ENCODE measurements at places on chromosomes 7 and 10. TPM values are rescaled to one million over a fixed set of nuclear protein-coding genes. Genes with fewer than 3 reads are reported as not detected.

GRCh38 chr7:16015981-16016380, 329.5 kb upstream of the MEOX2 start:
- H3K36me3 ChIP-seq: no peaks in the 10 kb centered on the region
- no peaks in the 10 kb centered on the region for H3K27me3 ChIP-seq
- no peak overlapping the region for H3K27ac ChIP-seq
- H3K4me3 ChIP-seq: no peak overlapping the region
- no peak for DNase-seq
- no peaks in the 10 kb centered on the region for H3K4me1 ChIP-seq

DNA sequence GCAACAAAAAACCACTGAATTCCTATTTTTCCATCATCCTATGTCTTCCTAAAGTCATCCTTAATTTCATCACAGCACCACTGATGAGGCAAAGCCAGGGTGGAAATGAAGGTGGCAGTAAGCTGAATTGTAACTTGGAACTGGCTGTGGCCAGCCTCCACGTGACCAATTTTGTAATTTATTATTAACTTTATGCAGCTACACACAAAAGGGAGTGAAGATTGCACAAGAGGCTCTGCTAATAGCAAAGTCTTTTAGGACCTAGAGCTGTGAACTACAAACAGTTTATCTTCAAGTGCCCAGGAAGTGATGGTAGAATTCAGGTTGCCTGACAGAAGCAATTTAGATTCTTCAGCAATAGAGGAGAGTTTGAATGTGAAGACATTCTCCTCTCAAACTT, 176.4 kb downstream of the CCDC71L start:
- H3K4me3 ChIP-seq: no peak overlapping the region
- H3K36me3 ChIP-seq: no peaks in the 10 kb centered on the region
- no peak overlapping the region for H3K27ac ChIP-seq
- DNase-seq: no peak
- no peaks in the 10 kb centered on the region for H3K4me1 ChIP-seq

- H3K4me3 ChIP-seq: no peak overlapping the region
- no peaks in the 10 kb centered on the region for H3K27me3 ChIP-seq
- H3K36me3 ChIP-seq: no peaks in the 10 kb centered on the region
- no peak overlapping the region for H3K27ac ChIP-seq
- DNase-seq: no peak
Observed at GRCh38 chr7:80614851-80615271, 23.6 kb upstream of the CD36 start.

DNA sequence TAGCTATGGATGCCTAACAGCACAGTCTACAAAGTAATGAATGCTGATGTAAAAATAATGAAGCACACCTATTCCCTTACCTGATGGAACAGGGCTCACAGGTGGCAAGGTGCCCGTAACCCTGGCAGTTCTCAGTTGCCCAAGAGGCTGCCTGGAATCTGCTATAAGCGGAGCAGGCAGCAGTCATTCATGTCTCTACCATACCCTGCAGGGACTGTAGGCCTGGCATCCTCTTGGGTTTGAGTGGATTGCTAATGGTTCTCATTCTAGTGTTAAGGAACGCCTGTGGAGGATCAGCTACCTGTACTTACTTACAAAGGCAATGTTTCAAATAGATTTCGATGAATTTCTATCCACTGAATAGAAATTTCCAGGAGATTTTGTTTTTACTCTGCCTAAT, 38.4 kb downstream of the BAIAP2L1 start:
- no peaks in the 10 kb centered on the region for H3K36me3 ChIP-seq
- no peaks in the 10 kb centered on the region for H3K27me3 ChIP-seq
- H3K27ac ChIP-seq: no peak overlapping the region
- H3K4me1 ChIP-seq: no peaks in the 10 kb centered on the region
- no peak overlapping the region for H3K4me3 ChIP-seq

The AKR1C8 gene
- total RNA-seq: 3.2 TPM

DNA sequence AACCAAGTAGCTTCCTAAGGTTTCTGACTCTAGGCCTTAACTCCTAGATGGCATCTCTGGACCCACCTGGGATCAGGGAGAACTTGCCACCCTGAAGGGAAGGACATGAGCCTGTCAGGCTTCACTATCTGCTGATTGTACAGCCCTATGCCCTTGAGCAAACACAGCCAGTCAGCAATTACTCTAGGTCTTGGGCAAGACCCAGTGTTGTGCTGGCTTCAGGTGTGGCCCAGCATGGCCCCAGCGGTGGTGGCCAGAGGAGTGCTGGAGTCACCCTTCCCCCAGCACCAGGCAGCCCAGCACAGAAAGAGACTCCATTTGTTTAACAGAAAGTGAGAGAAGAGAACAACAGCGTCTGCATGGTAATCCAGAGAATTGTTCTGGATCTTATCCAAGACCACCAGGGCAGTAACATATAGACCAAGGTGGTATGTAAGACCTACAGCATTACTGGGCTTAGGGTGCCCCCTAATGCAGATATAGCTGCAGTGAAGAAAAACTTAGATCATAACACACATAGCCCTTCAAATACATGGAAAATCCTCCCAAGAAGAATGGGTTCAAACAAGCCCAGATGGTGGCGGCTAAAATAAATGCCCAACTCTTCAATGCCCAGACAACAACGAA, 207.7 kb downstream of the MAGI2 start:
- no peak overlapping the region for H3K4me3 ChIP-seq
- H3K27ac ChIP-seq: no peak overlapping the region
- no peaks in the 10 kb centered on the region for H3K27me3 ChIP-seq
- no peak for DNase-seq
- no peaks in the 10 kb centered on the region for H3K36me3 ChIP-seq
- H3K4me1 ChIP-seq: no peaks in the 10 kb centered on the region

The TDRD1 gene
- total RNA-seq: not detected

- H3K36me3 ChIP-seq: no peaks in the 10 kb centered on the region
- no peaks in the 10 kb centered on the region for H3K27me3 ChIP-seq
- no peak for DNase-seq
- H3K27ac ChIP-seq: peak overlapping the region; percentile 28
- H3K4me3 ChIP-seq: peak overlapping the region; percentile 24
Observed at GRCh38 chr7:37411444-37412034, 37.1 kb downstream of the ELMO1 start.

- no peaks in the 10 kb centered on the region for H3K4me1 ChIP-seq
- DNase-seq: no peak
- no peak overlapping the region for H3K27ac ChIP-seq
- no peaks in the 10 kb centered on the region for H3K27me3 ChIP-seq
- H3K36me3 ChIP-seq: no peaks in the 10 kb centered on the region
- H3K4me3 ChIP-seq: no peak overlapping the region
Observed at GRCh38 chr7:83267141-83267631, 104.5 kb upstream of the PCLO start.

GRCh38 chr10:1154531-1155295, 98.5 kb downstream of the WDR37 start:
- H3K4me1 ChIP-seq: peaks cover 5% of the 10 kb centered on the region
- no peak overlapping the region for H3K27ac ChIP-seq
- no peak for DNase-seq
- no peaks in the 10 kb centered on the region for H3K27me3 ChIP-seq
- H3K4me3 ChIP-seq: no peak overlapping the region

The ANKRD61 gene
- total RNA-seq: not detected

GRCh38 chr10:61669161-61669725, 6.5 kb downstream of the CABCOCO1 start:
- no peak overlapping the region for H3K27ac ChIP-seq
- no peaks in the 10 kb centered on the region for H3K4me1 ChIP-seq
- DNase-seq: no peak
- peaks cover 18% of the 10 kb centered on the region for H3K27me3 ChIP-seq
- no peaks in the 10 kb centered on the region for H3K36me3 ChIP-seq

Measured in CD4-positive, CD25-positive, alpha-beta regulatory T cell (primary cell).